ENCODE measurements at places on chromosomes 2 and 18. TPM values are rescaled to one million over a fixed set of nuclear protein-coding genes. Genes with fewer than 3 reads are reported as not detected.

- DNase-seq = peak; percentile 32
These were observed 29.7 kb upstream of the GPC1 start for GRCh38 chr2:240405684-240406313.

DNA sequence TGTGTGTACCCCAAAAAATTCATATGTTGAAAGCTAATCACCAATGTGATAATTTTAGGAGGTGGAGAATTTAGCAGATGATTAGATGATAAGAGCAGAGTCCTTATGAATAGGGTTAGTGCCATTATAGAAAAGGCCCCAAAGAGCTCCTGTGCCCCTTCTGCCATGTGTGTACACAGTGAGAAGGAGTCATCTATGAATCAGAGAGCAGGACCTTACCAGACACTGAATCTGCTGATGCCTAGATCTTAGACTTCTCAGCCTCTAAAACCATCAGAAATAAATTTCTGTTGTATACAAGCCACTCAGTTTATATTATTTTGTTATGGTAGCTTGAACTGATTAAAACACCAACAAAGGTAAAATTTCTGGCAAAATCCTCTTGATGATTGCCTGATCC lies 560.0 kb upstream of the CDH2 start:
- no peak for DNase-seq

GRCh38 chr2:241561832-241562231 lies 3.3 kb downstream of the BOK start:
- peak; percentile 80 for DNase-seq

DNA sequence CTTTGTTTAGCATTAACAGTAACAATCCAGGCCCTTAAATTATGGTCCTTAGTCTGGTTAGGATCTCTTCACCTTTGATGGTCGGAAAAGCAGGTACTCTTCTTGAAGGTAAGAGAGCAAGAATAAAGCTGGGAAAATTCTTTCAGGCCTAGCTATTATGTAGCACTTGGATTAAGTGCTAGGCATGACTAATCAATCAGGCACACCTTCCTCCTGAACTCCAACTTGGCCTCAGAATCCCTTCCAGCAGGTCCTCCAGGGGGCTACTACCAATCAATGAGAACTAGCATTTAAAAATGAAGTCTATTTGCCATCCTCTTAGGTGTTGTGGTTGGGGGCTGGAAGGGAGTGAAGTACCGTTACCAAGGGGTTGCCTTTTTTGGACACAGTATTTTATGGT lies 3.7 kb downstream of the SMYD1 start:
- DNase-seq = no peak

MARCHF4 gene
- total RNA-seq = 0.08 TPM
